Activated CD4-positive, alpha-beta T cell treated with anti-CD3 and anti-CD28 coated beads, Interleukin-2, amount 10 ng/mL, durations not matched to agents 24 days and 14 days (primary cell): ENCODE measurements at places on chromosomes 5 and 9.
A peak's percentile ranks its signal among the peaks of the same experiment; 100 is the strongest.

DNA sequence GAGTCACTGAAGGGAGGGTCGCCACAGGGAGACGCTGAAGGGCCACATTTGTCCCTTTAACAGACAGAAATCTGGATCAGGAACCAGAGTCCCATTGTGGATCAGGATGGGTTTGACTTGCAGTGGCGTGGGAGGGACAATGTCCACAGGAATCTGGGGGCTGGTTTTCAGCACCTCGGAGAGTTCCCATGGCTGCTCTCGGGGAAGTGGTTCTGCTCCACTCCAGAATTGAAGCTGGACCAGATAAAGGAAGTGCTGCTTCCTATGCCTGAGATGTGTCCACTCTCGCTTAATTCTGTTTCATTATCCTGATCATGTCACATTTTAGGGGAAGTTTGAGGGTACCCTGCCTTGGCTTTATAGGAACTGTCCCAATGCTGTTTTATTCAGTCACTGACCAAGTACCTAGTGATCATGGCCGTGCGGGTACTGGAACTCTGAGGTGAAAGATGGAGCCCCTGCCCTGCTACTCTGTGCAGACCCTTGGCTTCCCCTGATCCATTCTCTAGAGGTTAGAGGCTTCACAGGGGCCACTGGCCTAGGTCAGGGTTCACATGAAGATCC is 28.7 kb downstream of the ENHO start:
- H3K27ac ChIP-seq, result no peak overlapping the region
- DNase-seq, result peak; percentile 85
- H3K36me3 ChIP-seq, result no peaks in the 10 kb centered on the region
- no peak overlapping the region for H3K4me3 ChIP-seq

- H3K27ac ChIP-seq, result no peak overlapping the region
- no peak overlapping the region for H3K4me3 ChIP-seq
- no peaks in the 10 kb centered on the region for H3K36me3 ChIP-seq
- peaks cover 3% of the 10 kb centered on the region for H3K27me3 ChIP-seq
These were observed 212.4 kb downstream of the SAXO1 start for GRCh38 chr9:18820566-18821095.

- peak; percentile 27 for DNase-seq
- H3K4me3 ChIP-seq, result no peak overlapping the region
- H3K27me3 ChIP-seq, result peaks cover 18% of the 10 kb centered on the region
- no peak overlapping the region for H3K27ac ChIP-seq
These were observed 3.0 kb upstream of the ITGA1 start for GRCh38 chr5:52784737-52785136.

DNA sequence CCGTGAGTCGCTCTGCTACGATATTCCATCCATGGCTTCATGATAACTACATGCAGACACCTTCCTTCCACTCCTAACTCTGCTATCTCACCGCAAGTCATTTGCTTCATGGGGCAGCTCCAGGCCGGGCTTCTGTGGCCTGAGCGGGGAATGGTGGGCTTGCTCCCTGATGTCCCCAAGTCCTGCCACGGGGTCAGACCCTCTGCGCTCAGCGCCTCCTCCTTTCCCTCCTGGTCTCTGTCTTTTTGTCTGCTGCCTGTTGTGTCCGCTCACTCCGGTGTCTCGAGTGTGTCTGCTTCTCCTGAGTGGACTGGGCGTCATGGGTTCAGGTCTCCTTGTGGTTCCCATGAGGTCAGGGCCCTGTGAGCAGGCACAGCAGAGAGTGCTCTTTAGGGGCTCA is 139.6 kb downstream of the CACNA1B start:
- no peaks in the 10 kb centered on the region for H3K36me3 ChIP-seq
- H3K4me1 ChIP-seq, result no peaks in the 10 kb centered on the region
- no peak for DNase-seq
- H3K27me3 ChIP-seq, result peaks cover 6% of the 10 kb centered on the region
- no peak overlapping the region for H3K4me3 ChIP-seq

GRCh38 chr5:99019812-99020697 is 91.2 kb upstream of the CHD1 start:
- H3K36me3 ChIP-seq, result peaks cover 2% of the 10 kb centered on the region
- no peak for DNase-seq
- no peaks in the 10 kb centered on the region for H3K27me3 ChIP-seq
- no peak overlapping the region for H3K27ac ChIP-seq
- peaks cover 6% of the 10 kb centered on the region for H3K4me1 ChIP-seq

GRCh38 chr5:144468571-144468970 is 297.9 kb downstream of the KCTD16 start:
- H3K4me1 ChIP-seq, result no peaks in the 10 kb centered on the region
- H3K36me3 ChIP-seq, result no peaks in the 10 kb centered on the region
- no peak overlapping the region for H3K4me3 ChIP-seq
- H3K27me3 ChIP-seq, result no peaks in the 10 kb centered on the region

DNA sequence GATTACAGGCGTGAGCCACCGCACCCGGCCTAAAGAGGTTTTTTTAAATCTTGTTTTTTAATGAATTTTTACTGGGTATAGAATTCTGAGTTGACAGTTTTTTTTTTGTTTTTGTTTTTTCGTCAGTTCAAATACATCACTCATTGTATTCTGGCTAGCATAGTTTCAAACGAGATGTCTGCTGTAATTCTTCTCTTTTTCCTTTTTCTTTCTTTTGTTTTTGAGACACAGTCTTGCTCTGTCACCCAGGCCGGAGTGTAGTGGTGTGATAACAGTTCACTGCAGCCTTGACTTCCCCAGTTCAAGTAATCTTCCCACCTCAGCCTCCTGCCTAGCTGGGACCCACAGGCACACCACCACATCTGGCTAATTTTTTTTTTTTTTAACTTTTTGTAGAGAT is 2.2 kb upstream of the PRRT1B start:
- no peak overlapping the region for H3K27ac ChIP-seq
- H3K36me3 ChIP-seq, result peaks cover 9% of the 10 kb centered on the region
- peaks cover 9% of the 10 kb centered on the region for H3K4me1 ChIP-seq
- no peak for DNase-seq
- peaks cover 41% of the 10 kb centered on the region for H3K27me3 ChIP-seq

DNA sequence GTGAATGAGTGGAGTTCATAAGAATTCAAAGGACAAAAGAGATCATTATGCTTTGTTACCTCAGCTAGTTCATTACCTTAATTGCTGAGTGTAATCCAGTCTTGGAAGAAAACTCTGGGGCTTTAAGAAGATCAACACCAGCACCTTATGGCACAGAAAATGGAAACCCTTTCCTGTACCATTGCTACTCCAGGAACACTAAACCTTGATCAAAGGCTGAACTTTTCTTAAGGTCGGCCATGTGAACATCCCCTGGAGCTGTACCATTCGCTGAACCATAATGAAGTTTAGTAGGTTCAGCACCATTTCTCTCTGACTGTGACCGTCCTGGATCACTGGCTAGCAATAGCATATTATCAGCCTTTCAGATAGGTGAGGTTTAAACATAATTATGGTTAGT is 97.4 kb downstream of the PBX3 start:
- no peaks in the 10 kb centered on the region for H3K4me1 ChIP-seq
- H3K4me3 ChIP-seq, result no peak overlapping the region
- H3K27ac ChIP-seq, result no peak overlapping the region
- peaks cover 2% of the 10 kb centered on the region for H3K27me3 ChIP-seq
- DNase-seq, result no peak

- H3K4me3 ChIP-seq, result no peak overlapping the region
- H3K27me3 ChIP-seq, result no peaks in the 10 kb centered on the region
- peak overlapping the region; percentile 12 for H3K27ac ChIP-seq
- peaks cover 20% of the 10 kb centered on the region for H3K4me1 ChIP-seq
These were observed 16.3 kb downstream of the NMRK1 start for GRCh38 chr9:75071530-75072122.

- no peak for DNase-seq
- H3K4me3 ChIP-seq, result no peak overlapping the region
- H3K36me3 ChIP-seq, result peaks cover 3% of the 10 kb centered on the region
- H3K27me3 ChIP-seq, result no peaks in the 10 kb centered on the region
These were observed 51.3 kb upstream of the PTGER4 start for GRCh38 chr5:40628407-40628806.
